ENCODE measurements at places on chromosomes 5 and 9.

DNA sequence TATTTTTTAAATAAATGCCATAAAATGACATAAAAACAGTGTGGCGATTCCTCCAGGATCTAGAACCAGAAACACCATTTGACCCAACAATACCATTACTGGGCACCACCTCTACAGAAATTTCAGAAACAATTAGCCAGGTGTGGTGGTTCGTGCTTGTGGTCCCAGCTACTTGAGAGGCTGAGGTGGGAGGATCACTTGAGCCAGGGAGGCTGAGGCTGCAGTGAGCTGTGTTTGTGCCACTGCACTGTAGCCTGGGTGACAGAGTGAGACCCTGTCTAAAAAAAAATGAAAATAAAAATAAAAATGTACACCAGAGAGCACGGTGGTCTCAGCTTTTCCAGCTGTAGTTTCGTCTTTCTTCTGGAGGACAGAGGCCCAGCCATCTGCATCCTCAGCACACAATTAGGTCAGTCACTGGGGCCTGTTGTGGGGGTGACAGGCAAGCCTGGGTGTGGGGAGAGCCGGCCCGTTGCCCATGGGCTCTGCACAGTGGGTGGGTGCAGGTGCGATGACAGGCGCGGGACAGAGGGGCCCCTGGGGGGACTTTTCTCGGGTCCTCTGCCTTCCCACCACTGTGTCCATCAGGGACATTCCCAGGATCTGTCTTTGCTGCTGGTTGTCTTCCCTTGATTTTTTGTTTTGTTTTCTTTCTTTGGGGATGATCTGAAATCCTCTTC is 9.8 kb downstream of the COL5A1 start:
- DNase-seq: no peak

GRCh38 chr9:2992427-2992826 is 148.5 kb upstream of the PUM3 start:
- no peak for DNase-seq

- DNase-seq: no peak
Measured at GRCh38 chr5:111781200-111781599, 24.2 kb upstream of the NREP start.

DNA sequence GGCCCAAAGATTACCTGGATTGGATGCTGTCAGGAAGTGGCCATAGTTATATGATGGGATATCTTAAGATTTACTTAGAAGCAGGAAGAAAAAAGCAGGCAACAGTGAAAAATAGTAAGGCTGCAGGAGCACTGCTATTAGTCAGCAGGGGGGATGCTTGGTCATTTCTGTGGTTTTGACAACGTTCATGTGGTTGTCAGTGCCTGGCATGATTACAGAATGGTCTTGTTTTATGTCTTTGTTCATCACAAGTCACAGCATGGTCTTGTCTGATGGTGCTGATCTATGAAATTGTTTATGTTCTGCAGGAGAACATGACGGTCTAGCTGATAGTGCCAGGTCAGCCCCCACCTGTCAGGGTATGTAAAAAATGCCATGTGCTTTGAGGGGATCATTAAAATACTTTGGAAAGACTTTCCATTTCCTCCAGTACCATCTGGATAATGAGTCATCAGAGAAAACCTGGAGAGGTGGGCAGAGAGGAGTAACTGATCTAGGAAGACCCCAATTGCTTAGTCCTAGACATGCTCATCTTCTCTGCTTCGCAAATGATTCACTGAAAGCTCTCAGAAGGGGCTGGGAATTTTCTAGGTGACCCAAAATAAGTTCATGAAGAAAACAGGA is 48.5 kb downstream of the PLGRKT start:
- peak; percentile 23 for DNase-seq

DNA sequence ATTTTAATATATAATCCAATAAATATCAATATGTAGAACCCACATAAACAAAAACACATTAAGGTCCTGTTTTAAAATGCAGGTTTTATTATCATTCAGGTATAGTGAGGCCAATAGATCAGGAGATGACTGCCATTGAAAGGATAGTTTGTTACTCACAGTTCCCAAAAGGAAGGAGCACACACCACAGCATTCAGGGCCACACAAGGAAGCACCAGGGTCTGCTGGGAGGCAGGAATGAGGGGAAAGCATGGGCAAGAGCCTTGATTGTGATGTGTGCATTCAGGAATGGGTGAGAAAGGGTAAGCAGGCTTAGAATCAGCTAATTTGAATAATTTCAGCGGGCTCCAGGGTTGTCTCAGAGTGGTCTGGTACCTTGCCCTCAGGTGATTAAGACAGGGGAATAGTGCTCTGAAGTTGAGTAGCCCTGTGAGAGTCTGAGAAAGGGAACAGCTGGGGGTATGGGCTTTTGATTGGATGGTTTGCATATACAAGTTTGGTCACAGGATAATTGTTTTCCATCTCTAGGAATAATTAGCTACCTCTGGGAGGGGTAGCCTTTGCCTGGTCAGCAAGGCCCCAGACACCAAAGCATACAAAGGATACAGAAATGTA is 19.8 kb upstream of the OTULIN start:
- no peak for DNase-seq

- DNase-seq: no peak
Measured at GRCh38 chr5:135212361-135213026, 178.5 kb upstream of the PITX1 start.

DNA sequence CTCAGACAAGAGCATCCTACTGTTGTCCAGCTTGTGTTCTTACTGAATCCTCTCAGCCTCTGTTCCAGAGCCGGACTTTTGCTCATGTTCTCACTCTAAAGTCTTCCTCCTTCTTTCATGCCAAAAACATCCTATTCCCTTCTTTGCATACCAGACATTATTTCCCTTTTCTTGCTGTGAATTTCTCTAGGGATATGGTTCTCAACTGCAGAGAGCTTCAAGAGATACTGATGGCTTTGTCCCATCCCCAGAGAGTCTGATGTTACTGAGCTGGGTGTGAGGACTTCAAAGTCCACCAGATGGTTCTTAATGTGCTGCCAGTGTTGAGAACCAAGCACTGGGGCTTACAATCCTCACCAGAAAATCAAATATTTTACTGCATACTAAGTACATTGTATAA is 98.6 kb upstream of the FER start:
- DNase-seq: no peak

DNA sequence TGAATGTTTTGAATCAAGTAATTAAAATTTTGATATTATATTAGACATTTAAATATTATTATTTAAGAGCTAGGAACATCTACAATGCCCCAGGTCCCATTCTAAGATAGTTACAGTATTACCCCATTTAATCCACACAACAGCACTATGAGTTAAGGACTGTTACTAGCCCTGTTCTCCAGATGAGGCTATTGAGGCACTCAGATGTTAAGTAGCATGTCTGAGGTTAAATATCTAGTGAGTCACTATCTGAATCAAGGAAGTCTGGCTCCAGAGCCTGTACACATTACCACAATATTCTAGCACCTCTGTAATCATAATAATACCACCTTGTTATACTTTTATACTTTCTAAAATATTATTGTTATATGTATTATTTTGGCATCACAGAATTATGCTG is 304.6 kb downstream of the PDE4D start:
- no peak for DNase-seq

DNA sequence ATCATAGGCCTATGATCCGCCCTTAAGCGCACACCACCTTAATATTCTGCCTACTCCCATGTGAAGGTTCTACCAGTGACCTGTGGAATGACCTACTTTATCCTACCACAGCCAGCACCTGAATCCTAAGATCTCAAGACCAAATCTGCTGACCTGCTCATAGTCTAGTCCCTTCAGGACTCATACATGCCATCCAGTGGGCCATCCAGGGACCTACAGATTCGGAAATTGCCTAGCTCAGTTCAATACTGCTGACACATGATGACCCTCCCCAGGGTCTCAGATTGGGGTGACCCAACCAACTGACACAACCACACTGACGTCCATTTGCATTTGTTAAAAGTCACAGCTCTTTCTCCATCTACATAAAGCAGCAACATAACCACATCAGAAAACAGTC is 443.8 kb upstream of the ST8SIA4 start:
- no peak for DNase-seq

DNA sequence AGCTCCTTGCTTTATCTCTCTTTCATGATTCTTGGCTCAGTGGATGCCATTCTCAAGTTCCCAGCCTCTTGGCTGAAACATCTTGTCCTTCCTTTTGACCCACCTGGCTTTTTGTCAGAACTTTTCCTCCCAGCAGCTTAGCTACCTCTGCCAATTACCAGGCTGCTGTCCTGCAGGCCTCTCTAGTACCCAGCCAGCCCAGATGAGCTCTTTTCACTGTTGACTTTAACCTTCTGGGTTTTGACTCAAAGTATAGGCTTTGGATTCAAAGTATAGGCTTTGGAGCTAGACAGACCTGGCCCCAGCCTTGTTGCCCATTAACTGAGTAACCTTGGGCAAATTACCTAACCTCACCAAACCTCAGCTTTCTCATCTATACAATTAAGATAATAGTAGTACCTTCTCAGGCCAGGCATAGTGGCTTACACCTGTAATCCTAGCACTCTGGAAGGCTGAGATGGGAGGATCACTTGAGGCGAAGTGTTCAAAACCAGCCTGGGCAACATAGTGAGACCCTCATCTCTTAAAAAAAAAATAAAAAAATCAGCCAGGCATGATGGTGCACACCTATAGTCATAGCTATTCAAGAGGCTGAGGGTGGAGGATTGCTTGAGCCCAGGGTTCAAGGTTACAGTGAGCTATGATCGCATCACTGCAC is 6.6 kb upstream of the TMEFF1 start:
- no peak for DNase-seq

DNA sequence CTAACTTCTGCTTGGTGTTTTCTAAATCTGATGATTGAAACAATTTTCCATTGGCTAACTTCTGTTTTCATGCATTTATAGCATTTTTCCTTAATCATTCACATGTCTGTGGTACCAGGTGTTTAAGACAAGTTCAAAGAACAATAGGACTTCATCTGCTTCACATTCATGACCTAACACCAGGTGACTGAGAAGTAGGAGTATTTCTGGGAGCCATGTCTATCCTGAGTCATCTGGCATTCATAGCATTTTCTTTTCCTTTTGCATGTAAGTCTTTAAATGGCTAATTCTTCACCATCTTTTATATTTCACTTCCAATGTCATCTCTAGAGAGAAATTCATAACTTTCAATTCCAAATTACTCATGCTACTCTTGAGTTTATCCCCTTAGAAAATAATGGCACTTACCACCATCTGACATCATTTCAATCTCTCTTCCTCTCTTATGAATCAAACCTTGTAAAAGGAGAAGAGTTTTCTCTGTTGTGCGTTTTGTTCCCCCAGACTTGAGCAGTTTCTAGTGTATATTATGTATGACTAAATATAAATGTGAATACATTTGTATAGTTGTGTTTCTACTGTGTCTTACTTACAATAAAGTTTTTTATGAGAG is 1196.1 kb upstream of the CDH9 start:
- no peak for DNase-seq

GRCh38 chr5:93620487-93621326 is 37.7 kb downstream of the NR2F1 start:
- peak; percentile 80 for DNase-seq

DNA sequence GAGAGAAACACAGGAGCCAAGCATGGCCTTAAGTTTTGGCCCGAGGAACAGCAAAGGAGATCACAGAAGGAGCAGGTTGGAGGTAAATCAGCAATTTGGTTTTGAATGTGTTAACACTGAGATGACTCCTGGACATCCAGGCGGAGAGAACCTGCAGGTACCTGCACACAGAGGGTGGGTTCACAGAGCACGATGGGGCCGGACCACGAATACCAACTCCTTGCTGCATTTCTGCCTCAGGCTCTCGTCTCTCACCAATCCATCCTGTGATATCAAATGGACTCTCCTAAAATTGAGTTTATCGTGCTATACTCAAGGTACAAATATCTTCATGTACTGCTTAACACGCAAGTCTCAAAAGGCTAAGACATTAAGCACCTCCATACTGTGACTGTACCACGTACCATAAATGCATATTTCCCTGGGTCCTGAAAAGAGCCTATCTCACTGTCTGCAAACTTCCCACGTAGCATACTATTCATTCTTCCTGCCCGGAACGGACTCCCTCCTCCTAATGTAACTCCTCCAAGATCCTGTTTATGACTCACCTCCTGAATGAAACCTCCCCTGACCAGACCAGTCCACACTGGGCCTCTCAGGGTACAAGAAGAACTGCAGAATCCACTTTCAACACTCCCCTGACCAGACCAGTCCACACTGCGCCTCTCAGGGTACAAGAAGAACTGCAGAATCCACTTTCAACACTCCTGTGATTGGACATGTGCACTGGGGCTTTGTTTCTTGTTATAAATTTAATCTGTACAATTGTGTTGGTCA is 380.8 kb upstream of the RFX3 start:
- no peak for DNase-seq

DNA sequence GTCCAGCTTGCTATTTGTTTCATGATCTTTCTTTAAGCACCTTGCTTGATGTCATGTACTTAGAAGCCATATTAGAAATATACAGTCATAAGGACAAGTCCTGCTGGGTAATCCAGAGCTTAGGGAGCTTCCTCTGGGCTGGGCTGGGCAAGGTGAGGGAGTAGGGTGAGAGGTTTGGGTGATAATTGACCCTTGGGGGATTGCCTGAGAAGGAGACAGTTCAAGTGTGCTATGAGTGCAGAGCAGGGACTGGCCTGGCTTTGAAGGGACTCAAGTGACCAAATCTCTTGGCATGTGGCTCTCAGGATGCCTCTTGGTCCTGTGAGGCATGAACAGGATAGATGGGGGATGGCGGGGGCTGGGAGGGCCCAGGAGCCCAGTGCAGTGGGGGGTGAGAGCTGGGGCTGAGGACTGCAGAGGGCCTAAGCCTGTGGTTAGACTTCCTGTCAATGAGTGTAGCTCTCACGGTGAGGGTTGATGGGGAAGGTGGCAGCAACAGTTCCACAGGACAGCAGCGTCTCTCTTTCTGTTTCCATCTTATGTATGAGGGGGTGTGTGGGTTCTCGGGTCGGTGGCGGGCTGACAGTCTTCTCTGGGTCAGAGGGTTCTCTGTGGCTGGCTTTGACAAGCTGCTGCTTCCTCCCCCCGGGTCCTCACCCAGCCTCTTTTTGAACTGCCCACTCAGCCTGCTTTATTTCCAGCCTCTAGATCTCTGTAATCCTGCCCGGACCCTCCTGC is 53.5 kb downstream of the RGS3 start:
- peak; percentile 85 for DNase-seq

GRCh38 chr5:78008356-78008967 is 232.3 kb upstream of the TBCA start:
- peak; percentile 66 for DNase-seq

- DNase-seq: no peak
Measured at GRCh38 chr5:138439477-138440158, 761 bp downstream of the REEP2 start.

DNA sequence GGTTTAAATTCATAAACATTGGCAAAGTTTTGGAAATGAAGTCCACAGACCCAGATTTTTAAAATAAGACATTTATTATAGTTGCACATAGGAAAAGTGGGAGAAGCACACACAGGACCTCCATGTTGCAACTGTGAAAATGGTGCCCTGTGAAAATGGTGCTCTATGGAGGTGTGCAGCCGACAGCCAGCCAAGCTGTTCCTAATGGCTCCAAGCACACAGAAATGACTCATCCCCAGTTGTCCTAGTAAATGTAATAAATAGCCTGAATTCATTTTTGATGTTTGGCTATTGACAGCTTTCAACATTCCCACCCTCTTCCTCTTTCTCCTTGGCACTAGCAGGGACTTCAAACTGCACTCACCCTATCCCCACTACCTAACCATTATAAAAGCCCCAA is 590.9 kb downstream of the CAAP1 start:
- DNase-seq: no peak
